ENCODE measurements at places on chromosomes 16 and 17.

DNA sequence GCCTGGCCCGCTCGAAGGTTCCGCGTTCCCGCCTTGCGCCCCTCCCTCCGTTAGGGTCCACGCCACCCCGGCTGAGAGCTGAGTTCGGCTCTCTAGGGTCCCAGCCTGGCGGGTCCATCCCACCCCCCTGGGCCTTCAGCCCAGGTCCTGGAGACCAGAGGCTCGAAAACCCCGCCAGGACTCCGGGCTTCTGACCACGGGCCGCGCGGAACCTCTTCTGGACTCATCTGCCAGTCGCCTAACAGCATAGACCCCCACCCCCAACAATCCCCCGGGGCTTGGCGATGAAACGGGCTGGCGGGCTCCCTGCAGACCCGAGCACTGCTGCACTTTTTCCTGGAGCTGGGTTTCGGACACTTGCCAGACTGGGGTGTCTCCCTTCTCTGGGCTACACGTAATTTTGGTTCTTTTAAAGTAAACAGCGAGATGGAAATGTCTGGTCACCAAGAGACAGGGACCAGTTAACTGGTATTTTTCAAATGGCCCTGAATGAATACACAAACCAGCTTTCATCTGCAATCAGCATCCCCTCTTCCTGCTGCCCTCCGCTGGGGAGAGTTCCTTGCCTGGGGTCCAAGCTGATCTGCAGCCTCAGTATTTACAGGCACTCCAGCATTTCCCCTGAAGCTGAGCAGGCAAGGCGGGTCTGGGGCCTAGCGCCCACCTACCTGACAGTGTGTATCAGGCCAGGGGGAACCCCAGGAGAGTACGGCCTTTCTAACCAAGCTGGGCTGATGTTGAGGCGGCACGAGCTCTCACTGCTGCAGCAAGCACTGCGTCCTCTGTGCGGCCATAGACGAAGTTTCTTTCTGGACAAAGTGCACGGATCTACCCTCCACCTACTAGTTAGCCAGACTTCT lies 639 bp upstream of the TRIM65 start:
- DNase-seq, result peak; percentile 58

- DNase-seq, result no peak
Measured at GRCh38 chr17:6959700-6960099, 36.1 kb upstream of the ALOX12 start.

DNA sequence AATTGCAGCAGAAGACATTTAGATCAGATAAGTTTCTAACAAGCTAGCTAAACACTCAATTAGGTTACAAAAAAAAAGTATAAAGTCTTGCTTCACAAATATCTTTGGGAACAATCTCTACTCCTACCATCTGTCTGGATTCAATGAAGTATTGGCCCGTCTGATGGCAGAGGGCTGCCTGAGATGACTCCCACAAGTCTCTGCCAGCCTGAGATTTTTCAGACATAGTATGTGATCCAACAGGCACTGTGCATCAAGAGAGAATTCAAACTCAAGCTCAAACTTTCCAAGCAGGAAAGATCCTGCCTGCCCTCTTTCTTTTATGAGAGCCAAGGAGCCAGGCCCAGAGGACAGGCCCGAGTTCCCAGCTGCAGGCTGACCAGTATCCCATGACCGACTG lies 22.6 kb downstream of the SLC39A11 start:
- no peak for DNase-seq

DNA sequence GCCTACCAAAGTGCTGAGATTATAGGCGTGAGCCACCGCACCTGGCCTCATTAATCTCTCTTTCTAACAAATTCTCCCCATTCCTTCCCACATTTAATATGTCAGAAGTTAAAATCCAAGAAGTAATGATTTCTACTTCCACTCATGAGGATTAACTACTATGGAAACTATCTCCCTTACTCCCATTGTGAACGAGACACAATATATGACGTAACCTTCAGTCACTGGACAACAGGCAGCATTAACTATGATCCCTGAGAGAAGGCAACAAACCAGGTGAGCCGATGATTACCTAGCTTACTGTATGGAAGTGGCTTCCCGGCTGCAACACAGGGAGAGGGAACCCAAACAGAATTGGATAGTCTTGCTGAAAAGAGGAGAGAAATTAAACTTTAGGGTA lies 20.0 kb downstream of the GLG1 start:
- no peak for DNase-seq

- DNase-seq, result no peak
Measured at GRCh38 chr16:10296956-10297340, 88.9 kb upstream of the ATF7IP2 start.

GRCh38 chr16:22217890-22218730 lies 12.0 kb downstream of the EEF2K start:
- DNase-seq, result peak; percentile 44

GRCh38 chr16:81730090-81731051 lies 48.7 kb upstream of the PLCG2 start:
- peak; percentile 99 for DNase-seq

DNA sequence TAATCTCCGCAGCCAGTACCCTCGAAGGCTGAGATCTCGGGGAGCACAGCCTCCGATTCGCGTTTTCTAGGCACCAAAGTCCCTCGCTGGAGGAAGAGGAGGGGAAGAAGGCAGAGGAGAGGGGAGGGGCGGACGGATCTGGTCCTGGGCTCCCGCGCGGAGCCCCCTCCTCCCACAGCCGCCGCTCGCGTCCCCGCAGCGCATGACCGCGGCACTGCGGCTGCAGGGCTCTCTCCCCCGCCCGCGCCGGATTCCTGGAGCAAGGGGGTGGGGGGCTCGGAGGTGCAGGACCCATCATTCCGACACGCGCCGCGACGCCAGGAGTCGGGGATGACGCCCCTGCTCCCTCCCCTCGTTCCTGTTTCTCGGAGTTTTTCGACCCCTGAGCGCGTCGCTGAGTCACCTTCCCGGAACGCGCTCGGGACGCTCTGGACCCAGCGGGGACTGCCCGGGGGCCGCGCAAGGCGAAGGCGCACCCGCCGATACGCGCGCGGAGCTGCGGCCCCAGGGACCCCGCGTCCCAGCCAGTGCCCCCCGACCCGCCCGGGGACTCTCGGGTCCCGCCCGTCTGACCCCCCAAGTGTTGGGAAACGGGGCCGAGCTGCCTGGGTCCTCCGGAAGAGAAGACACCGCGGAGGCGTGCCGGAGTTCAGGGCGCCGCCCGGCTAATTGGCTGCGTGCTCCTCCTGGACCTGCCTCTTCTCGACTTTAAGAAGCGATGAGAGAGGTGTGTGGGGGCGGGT lies 1.4 kb upstream of the SPHK1 start:
- DNase-seq, result peak; percentile 85

DNA sequence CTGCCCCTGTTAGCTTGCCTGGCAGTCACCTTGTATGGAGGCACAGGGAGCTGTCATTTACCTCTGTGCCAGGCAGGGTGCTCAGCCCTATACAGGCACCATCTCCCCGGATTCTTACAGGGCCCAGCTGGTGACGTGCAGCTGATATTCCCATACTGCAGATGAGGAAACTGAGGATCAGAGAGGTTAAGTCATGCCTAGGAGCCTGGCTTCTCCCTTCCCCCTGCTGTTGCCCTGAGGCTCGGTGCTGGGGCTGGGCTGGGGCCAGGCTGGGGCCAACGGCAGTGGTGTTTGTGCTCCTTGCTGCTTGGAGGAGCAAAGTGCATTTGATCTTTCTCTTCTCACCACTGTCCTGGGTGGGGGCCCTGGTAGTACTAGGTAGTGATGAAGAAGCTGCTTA lies 54.7 kb upstream of the IL34 start:
- no peak for DNase-seq

DNA sequence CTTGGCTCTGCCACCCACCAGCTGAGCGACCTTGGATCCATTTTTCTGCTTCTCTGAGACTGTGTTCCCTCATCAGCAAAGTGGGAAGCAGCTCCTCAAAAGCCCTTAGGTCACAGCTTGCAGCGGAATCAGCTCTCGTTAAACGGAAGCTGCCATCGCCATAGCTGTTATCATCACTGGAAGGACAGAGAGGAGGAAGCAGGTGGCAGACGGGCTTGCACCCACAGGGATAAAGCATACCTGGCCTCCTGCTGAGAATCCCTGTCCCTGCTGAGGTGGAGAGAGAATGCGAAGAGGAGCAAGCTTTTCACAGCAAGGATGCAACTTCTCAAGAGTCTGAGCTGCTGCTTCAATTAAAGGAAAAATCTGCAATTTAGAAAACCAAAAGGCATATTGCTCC lies 106.6 kb downstream of the CLEC16A start:
- peak; percentile 76 for DNase-seq

GRCh38 chr17:73140566-73140965 lies 24.2 kb upstream of the SSTR2 start:
- DNase-seq, result no peak

DNA sequence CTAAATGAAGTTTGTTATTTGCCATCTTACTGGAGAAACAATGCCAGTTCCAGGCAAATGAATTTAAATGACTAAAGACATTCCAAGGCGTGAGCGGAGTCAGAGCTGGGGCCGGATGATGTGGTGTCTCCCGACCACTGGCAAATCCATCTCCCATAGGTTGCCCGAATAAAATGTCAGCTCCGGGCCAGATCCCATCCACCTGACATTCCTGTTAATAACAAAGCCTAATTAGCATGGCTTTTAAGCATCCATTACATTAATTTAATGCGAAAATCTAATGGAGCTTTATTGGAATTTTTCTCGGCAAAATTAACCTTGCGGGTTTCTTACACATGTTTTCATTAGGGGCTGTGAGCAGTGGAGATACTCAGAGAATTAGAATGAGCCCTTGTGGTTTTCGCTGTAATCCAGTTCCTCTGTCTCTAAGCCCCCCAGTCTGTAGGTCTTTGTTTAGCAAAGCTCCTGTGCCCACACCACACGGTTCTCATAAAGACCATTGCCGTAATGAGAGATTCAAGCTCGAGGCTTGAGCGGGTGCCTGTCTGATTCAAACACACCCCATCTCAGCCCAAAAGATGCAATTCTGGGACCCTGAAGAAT lies 123.3 kb downstream of the CCT6B start:
- no peak for DNase-seq

DNA sequence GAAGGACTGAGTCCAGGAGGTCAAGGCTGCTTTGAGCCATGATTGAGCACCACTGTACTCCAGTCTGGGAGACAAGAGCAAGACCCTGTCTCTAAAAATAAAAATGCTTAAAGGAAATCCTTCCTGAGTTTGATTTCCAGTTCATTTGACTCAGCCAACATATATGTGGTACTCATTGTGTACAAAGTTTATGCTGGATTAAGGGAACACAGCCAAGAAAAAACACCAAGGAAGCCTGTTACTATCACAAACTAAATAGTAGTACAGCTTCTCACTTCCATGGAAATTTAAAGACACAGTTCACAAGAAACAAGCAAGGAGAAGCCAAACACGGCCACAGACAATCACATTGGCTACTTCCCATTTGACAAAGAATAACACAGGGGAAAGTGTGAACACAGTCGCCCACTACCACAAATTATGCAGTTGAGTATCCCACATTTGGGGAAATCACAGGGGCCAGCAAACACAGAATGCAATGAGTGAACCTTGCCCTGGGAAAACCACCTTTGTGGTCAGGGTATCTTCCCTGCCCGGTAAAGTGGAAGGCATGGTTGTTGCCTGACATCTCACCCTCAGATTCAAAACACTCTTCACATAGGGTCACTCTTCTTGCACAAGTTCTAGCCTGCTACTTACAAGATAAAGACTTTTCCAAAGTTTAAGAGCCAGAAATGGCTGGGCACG lies 14.5 kb downstream of the TEX14 start:
- DNase-seq, result no peak

DNA sequence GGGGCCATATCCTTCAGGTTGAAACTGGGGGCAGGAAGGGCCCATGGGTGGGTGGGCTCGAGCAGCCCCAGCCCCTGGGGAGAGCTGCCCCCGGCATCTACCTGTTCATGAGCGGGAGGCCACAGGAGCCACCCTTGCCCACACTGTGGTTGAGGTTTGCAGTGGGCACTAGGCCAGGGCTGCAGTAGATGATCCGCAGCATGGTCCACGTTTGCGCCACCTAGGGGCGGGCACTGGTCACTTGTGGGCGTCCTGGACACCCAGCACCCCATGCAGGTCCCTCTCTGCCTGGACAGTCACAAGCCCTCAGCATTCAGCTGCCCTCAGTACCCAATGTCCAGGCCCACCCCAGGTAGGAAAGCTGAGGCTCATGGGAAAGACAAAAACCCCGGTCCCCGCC lies 1.8 kb upstream of the JMJD8 start:
- no peak for DNase-seq

- no peak for DNase-seq
Measured at GRCh38 chr16:56884026-56884582, 19.1 kb downstream of the SLC12A3 start.

GRCh38 chr16:67179421-67180080 lies 4.2 kb downstream of the MATCAP1 start:
- DNase-seq, result peak; percentile 29

DNA sequence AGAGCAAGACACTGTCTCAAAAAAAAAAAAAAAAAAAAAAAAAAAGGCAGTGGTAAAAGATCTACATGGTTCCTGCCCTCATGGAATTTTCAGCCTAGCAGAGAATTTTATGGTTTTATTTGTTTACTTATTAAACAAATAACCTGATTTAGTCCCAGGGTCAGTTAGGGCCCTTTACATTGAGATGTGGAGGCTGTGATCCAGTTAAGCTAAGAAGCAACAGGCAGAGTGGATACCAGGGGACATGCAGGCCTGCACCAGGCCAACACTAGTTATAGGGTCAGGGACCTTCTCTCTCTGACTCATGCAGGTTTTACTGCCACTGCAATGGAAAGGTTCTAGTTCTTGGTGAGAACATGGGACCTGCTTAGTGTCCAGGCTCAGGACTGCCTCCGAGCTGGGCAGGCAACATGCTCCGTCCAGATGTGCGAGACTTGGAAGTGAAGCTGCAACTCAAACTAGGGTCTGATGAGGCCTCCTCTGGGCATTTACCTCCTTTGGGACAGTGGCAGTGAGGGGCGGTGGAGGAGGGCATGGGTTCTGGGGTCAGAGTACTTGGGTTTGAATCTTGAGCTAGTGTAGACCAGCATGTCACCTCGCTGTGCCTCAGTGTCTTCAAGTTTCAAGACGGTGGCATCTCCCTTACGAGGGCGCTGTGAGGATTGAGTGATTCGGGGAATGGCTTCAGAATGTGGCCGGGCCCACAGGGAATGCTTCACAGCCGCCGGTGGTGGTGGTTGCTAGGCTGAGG lies 301.8 kb downstream of the CPPED1 start:
- DNase-seq, result no peak

DNA sequence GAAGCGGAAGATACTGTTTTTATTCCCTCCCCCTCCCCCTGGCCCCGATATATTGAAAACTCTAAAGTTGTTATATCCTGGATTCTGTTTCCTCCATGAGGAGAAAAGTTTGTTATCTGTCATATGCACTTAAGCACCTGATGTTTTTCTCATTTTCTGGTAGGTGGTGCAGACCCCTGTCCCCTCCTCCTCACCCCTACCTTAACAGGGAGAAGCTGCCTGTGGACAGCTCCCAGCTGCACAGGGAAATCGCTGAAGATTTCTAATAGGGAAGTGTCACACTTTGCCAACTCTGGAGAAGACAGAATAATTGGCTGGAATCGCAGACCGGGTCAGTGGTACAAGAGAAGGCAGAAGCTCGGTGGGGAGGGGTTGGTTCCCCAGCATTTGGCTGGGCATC lies 45.3 kb upstream of the TOB1 start:
- no peak for DNase-seq

Measured in mesendoderm (in vitro differentiated cells).